ENCODE measurements at places on chromosomes 7 and 10.
A peak's percentile ranks its signal among the peaks of the same experiment; 100 is the strongest.

DNA sequence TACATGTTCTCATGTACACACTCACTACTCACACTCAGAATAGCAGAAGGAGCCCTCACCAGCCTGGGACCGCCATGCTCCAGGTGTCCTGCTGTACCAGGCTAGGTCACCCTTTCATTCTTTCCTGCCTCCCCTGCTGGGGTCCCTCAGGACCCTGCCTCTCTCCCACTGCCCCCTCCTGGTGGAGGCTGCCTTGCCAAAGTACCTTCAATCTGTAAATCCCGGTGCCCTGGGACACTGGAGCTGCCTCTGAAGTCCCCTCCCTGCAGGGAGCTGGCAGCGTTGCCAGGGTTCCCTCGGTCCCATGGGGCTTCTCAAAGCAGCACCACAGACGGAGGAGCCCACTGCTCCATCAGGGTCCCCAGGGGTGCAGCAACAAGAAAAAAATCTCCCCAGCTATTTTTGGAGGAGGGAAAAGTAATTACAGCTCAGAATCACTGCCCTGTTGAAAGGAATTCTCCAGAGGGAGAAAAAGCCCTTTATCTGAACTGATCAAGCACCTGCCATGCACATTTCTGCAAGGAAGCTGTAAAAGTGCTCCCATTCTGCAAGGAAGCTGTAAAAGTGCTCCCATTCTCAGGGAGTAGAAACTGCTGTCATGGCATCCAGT, 259.9 kb downstream of the PTPRN2 start:
- DNase-seq = peak; percentile 33

GRCh38 chr10:59595593-59595992, 114.1 kb downstream of the SLC16A9 start:
- DNase-seq = no peak

- no peak for DNase-seq
These were observed 7.4 kb downstream of the PRPS1L1 start for GRCh38 chr7:18020138-18020715.

- DNase-seq = no peak
These were observed 420.9 kb upstream of the MGMT start for GRCh38 chr10:129046065-129046681.

DNA sequence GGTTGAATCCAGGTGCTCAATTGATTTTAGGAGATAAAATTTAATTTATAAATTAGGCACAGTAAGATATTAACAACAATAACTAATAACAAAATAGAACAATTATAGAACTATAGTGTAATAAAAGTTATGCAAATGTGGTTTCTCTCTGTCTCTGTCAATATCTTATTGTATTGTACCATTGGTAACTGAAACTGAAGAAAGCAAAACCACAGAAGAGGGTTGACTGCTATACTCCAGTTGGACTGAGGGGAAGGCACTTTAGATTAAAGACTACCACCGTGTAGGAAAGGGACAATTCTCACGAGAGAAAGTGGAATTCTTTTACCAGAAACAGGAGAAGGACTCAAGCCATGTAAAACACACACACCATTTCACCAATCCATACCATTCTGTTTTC, 967.1 kb downstream of the PCDH15 start:
- no peak for DNase-seq

DNA sequence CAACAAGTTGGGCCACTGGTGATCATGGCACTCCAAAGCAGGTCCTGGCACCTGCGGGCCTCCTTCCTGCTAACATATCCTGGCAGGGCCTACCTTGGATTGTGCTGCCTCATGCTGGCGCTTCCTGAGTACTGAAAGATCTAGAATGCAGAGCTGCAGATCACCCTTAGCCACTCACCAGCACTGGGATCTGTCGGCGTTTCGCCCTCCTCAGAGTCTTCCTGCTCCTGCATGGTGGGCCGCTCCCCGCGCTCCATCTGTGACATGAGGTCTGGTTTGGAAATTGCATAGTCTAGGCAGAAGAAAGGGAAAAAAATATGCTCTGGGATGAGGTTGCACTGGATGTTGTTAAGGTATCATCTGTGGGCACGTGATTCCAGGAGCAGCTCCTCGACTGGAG, 10.0 kb downstream of the ZNF777 start:
- no peak for DNase-seq

- no peak for DNase-seq
These were observed 62.3 kb downstream of the DLG5 start for GRCh38 chr10:77864151-77864851.

DNA sequence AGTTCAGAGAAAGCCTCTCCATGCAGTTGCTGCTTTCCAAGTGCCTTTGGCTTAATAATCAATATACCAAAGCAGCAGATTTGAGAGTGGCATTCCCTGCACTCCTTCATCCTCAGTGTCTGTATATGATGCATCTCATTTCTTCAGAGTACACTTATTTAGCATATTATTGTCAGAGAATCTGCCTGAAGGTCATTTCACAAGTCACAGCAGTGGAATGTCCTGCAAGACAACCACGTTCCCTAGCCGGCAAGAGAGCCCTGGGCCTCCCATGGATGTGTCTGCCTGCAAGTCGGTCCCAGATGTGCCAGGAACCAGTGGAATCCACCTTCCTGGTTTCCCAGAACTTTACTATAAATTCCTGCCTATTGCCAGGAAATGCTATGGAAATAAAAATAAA, 289.4 kb upstream of the IGFBP3 start:
- DNase-seq = no peak

- no peak for DNase-seq
These were observed 25.8 kb upstream of the CHST15 start for GRCh38 chr10:124119216-124119615.

DNA sequence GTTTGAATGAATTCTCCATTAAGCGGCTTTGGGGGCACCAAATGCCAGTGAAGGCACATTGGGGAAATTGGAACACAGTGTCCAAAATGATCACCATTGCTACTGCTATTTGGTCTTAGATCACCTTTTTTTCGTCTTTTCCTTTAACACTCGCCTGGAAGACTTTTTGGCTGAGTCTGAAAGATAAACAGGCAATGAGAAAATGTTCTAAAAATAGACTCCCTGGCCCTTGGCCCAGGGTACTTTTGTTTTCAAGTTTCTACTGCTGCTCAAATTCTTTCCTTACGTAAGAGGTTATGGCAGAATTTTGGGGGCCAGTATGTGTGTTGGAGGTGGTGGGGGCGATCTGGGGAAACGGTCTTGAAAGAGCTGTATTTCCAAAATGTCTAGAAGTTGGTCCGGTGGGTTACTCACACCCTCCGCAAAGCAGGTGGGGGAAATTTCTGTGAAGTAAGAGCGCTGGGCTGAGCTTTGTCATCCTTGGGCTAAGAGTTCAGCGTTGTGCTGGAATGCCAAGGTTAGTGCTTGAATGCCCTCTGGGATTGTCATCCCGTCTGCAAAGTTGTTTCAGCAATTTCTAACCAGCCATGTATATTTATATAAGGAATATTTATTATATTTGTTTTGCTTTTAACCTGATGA, 1.3 kb upstream of the ITPRIP start:
- DNase-seq = no peak

DNA sequence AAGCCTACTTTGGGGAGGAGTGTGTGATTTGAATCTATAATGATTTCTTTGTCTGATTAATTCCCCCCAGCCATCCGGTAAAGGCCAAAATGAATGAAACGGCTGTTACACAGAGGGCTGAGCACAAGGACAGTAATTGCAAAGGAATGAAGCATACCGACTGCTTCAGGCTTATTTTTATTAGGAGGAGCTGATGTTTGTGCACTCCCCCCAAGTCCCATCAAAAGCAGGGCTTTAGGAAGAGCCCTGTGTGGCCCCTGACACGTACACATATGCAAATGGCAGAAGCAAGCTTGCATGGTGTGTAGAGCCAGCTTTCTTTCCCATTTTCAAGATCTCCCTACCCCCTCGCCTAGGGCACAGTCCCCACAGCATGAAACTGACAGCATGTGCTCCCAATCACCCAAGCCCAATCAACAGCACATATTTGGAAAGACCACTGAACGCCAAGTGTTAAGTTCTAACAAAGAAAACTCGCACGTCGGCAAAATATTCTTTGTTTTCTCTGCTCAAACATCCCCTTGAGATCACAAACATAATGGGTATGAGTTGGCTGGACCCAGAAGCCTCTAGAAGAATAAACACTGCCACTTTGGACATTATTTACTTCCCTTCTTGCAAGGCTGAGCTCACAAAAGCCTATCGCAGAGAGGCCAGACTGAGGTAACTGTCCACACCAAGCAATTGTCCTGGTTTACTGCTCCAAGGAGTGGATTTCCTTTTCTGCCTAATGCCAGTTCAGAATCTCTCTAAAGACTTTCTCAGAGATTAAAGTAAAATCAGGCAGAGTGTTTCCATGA, 143.0 kb downstream of the CUBN start:
- DNase-seq = peak; percentile 80

DNA sequence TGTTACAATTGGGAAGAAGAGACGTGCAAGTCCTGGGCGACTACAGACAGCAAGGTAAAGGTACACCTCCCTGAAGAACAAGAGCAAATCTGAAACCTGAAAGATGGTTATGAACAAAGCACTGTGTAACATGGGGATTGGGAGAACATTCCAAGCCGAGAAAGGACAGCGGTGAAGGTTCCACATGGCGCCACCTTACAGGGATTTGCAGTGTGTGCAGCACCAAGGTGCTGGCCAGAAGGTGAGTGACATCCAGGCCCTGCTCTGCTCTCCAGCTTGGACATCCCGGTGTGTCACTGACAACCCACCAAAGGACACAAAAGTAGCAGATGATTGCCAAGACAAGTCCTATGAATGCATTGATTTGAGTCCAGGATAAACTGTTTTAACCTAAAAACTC, 88.2 kb upstream of the MKX start:
- no peak for DNase-seq

DNA sequence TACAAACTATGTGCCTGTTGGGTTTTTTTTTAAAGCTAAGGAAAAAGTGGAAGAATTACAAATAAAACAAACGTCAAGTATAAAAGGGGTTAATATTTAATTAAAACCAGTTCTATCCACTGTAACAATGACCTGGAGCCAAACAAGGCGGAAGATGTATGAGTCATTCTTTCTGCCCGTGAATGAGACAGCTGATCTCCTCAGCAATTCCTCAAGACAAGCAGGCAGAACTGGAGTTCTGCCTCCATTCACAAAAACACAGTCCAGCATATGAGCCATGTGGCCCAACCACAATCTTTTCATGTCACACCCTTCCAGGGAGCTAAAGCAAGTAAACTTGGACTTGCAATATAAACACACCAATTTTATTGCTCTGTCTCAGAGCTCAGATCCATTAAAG, 8.4 kb downstream of the ETV1 start:
- DNase-seq = peak; percentile 41

DNA sequence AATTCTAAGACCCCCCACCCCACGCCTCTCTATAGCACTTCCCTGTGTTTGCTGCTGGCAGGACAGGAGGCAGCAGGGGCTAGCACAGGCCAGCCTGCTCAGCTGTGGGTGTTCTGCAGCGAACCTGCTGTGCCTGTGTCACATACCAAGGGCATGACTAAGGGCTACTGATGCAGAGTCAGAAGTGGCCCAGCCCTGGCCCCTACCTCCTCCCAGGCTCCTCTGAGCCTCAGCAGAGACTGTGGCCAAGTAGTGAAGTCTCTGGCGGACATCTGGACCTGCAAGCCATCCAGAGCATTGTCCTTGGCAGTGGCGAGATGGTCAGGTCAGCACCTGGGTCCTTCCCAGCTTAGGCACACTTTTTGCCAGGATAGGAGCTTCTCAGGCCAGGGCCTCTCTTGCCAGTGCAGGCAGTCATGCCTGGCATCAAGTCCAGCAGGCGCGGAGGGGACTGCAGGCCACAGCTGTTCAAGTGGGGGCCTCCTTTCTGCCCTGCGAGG, 116.3 kb upstream of the RET start:
- DNase-seq = no peak

DNA sequence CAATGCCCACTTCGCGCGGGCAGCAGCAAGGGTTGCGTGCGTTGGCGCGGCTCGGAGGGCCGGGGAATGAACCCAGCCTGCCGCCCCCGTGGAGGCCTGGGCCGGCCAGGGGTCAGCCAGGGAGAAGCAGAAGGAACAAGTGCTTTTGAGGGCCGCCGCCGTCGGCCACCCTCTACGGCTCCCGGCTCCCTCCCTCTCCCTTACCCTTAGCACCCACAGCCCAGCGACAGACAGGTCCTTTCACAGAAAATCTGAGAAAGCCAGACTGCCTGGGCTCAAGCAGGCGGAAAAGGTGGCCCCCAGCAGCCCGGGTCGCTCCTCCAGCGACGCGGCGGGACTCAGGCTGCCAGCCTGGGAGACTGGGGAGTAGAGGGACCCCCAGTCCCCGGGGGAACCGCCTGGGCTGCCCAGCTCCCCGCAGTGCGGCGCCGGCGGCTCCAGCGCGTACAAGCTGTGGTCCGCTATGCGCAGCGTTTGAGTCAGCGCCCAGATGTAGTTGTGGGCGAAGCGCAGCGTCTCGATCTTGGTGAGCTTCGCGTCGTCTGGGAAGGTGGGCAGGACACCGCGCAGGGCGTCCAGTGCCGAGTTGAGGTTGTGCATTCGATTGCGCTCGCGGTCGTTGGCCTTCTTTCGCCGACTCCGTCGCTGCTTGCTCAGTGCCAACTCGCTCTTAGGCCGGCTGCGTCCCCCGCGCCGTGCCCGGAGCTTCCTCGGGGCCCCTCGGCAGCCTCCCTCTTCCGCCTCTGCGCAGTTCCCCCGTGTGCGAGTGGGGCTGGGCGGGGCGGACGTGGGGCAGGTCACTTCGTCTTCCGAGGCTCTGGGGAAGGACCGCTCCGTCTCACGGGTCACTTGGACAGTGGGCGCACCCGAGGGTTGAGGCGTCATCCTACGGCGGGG, 815 bp downstream of the NEUROG3 start:
- peak; percentile 68 for DNase-seq

DNA sequence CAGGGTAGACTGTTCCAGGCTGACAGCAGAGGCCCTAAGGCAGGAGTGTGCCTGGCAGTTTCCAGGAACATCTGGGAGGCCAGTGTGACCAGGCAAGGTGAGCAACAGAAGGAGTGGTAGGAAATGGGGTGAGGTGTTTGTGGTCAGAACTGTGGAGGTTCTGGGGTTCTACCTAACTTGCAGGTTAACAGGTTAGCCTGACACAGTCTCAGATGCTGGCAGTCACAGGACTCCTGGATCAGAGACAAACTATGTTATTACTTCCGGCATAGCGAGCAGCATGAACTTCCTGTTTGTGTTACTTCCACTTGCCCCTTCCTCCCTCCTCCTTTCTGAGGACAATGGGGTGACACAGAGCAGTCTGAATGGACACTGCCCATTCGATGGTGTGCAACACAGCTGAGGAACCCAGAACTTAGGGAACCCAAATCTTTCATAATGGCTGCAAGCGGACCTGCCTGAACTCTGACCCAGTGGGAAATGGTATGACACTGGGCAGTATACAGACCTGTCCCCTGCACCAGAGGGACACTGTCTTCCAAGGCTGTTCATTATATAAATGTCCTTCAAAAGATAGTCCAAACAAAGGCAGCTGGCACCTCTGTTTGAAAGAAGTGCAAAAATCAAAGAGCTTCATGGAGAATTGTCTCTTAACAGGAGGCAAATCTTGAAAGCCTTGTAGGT, 3.9 kb upstream of the SAR1A start:
- no peak for DNase-seq

GRCh38 chr7:1619152-1620079, 49.6 kb upstream of the PSMG3 start:
- no peak for DNase-seq

GRCh38 chr10:119030421-119031250, 1.1 kb downstream of the NANOS1 start:
- DNase-seq = peak; percentile 75

Data from retina (tissue), 1 donor.